Activated naive CD4-positive, alpha-beta T cell treated with anti-CD3 and anti-CD28 coated beads, Interleukin-2, amount 50 U/mL, for 72 hours (primary cell): ENCODE measurements at places on chromosomes 13 and 19.
A peak's percentile ranks its signal among the peaks of the same experiment; 100 is the strongest.

DNA sequence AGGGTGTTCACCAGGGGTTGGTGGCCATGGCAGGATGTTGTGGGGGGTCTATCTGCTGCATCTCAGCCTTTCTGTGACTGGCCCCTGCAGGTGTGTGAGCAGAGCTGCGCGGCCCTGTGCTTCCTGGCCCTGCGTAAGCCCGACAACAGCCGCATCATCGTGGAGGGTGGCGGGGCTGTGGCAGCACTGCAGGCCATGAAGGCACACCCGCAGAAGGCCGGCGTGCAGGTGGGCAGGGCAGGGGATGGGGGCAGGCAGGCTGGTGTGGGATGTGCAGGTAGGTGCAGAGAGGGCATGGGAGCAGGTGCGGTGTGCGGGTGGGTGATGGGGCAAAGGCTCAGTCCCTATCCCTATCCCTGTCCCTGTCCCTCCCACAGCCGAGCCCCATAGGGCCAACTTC is 8.1 kb upstream of the SLC25A42 start:
- DNase-seq, result no peak

- DNase-seq, result no peak
These were observed 41.4 kb downstream of the SLC7A9 start for GRCh38 chr19:32828139-32828538.

DNA sequence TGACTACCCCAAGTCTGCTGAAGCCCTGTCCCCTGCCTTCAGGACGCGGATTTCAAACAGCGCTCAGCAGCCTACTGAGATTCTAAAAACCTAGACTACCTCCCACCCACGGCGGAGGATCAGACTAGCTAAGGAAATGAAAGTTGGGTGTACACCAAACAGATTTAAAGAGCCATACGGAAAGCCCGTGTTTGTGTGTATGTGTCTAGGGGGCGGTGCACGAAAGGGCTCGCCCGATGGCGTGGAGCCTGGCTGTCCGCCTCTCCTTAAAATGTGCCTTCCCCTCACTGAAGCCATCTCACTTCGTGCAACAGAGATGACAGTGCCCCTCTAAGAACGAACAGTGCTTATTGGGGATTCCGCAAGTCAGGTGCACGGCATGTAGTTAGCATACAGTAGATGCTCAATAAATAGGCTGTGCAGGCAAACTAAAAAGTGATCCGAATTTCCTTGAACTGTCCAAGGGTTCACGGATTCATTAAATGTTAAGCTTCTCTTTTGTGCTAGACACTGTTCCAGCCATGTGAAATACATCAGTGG is 639 bp downstream of the LENG1 start:
- DNase-seq, result peak; percentile 41

GRCh38 chr13:30346153-30346788 is 38.9 kb upstream of the KATNAL1 start:
- peak; percentile 50 for DNase-seq

- no peak for DNase-seq
These were observed 424.4 kb downstream of the FGF14 start for GRCh38 chr13:101977475-101977874.

DNA sequence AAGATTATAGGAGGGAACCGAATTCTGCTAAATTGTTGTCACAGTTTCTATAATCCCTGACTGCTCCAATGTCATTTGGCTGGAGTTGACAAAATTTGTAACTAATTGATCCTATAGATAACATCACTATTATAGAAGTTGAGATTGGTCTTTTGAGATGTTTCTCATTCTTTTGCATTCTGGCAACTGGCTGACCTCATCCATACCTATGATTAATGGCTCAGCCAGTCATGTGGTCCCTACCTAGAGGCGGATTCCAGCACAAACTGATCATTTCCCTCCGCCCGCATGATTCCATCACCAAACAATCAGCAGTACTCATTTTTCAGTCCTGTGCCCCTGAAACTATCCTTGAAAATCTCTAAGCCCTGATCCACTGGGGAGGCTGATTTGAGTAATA is 4.2 kb downstream of the PSG2 start:
- no peak for DNase-seq

DNA sequence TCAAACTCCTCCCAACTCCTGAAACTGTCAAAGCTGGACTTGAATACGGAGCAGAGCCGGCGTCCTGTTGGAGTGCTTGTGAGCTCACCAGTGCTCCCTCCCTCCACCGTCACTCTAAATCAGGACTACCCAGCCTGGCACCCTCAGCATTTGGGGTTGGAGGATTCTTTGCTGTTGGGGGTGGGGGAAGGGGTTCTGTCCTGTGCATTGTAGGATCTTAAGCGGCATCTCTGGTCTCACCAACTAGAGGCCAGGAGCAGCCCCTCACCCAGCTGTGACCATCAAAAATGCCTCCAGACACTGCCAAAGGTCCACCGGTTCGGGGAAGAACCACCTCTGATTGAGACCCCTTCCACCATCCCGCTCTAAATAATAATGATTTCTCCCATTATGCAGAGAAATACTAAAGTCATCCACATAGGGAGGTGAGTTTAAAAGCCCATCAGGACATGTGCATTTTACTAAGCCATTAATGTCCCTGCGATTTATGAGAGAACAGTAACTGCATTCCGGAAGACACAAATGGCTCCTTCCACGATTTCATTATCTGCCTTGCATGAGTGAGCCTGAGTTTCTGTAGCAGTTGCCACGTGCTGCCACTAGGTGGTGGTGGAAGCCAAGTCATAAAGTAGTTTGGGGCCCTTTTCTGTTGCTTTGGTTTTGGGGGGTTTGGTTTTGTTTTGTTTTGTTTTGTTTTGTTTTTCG is 16.1 kb upstream of the USP29 start:
- DNase-seq, result peak; percentile 44

DNA sequence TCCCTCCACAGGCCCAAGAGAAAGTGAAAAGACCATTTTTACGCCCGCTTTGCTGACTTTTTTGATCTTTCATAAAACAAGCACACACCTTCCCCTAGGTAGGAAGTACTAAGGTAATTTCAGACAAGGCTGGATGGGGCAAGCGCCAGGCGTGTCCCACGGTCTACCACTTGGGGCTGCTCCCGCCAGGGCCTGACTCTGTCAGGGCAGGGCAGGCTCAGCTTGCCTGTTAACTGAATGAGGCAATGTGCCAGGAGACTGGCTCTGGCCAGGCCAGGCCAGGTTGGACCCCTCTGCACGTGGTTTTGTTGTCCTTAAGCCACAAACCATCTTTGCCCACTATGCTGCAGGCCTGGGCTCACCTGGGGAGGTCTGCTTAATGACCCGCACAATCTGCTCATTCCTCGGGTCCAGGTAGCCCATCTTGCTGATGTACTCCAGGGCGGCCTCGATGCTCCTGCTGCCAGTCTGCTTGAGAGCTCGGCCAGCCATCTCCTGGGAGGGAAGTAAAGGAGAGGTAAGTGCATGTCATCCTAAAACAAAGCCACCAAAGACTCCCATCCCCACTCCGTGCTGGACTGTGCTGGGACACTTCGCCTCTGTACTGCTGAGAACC is 70.4 kb downstream of the LATS2 start:
- no peak for DNase-seq

GRCh38 chr19:6032381-6032780 is 54.4 kb upstream of the RANBP3 start:
- no peak for DNase-seq

DNA sequence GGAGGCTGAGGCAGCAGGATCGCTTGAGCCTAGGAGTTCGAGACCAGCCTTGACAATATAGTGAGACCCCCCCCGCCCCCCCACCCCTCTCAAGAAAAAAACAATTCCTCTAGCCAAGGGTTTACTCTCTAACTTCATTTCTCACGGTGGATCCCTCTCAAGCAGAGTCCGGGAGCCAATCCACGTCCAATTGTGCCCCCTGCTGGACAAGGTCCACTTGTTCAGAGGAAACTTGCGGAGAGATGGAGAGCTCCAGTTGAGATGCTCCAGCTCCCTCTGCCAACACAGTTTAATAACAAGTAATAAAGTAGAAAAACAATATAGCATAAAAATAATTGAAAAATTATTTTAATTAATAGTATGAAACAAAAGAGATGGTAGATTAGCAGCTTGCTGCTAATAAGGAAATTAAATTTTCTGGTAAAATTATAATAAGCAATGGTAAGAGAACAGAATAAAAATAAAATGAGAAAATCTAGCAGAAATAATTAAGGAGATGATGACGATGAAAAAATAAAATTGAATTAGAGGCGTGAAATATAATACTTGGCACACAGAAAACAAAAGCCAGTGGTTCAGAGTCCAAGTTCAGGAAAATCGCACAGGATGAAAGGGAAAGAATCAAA is 14.5 kb upstream of the SIGLEC14 start:
- DNase-seq, result peak; percentile 63

DNA sequence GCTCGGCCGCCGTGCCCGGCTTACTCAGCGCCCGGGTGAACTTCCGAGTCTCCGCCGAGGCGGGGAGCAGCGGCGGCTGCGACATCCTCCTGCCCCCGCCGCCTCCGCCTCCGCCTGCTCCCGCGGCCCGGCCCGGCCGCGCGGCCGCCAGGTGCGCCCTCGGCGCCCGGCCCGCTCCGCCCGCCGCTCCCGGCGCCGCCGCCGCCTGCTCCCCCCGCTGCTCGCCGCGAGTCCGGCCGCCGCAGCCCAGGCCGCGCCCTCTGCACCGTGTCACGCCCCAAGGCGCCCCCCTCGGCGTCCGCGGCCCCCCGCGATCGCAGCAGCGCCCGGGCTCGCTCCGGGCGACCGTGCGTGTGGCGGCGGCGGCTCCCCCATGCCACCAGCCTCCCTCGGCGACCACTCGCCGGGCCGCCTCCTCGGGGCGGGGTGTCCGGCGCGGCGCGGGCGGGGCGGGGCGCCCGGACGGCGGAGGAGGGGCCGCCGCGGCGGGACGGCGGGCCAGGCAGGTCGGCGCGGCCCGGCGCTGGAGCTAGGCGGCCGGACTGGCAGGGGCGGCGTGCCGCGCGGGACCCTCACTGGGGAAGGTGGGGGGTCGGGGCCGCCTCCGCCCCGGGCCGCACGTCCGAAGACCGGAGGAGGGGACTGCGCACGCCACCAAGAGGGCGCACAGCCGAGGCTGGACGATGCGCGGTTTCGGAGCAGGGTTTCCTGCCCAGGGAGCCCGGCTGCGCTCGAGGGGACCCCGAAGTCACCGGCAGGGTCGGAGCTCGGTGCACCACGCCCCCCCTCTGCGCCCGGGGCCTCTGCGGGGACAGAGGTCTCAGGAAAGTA is 108.6 kb upstream of the DOCK9 start:
- peak; percentile 74 for DNase-seq

DNA sequence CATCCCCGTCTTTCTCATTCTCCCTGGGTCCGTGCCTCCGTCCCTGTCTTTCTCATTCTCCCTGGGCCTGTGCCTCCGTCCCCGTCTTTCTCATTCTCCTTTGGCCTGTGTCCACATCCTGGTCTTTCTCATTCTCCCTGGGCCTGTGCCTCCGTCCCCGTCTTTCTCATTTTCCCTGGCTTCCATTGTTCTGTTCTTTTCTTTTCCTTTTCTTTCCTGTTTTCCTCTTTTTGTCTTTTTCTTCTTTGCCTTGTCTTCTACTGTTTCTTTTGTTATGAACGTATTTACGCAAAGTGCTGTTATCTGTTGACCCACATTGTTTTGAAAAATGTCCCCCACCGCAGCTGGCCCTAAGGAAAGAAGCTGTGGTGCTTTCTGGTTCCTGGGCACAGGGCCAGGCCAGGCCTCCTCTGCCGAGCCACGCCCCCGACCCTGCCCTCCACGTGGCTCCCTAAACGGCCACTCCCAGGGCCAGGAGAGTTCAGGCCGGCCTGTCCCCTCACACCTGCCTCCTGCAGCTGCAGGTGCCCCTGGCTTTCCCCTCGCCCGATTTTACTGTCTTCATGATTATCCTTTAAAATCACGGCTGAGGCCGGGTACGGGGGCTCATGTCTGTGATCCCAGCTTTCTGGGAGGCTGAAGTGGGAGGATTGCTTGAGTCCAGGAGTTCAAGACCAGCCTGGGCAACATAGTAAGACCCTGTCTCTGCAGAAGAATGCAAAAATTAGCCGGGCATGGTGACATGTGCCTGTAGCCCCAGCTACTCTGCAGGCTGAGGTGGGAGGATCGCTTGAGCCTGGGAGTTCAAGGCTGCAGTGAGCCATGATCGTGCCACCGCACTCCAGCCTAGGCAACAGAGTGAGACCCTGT is 14.0 kb upstream of the TMPRSS9 start:
- no peak for DNase-seq

GRCh38 chr13:30639671-30640070 is 22.0 kb downstream of the USPL1 start:
- DNase-seq, result no peak

DNA sequence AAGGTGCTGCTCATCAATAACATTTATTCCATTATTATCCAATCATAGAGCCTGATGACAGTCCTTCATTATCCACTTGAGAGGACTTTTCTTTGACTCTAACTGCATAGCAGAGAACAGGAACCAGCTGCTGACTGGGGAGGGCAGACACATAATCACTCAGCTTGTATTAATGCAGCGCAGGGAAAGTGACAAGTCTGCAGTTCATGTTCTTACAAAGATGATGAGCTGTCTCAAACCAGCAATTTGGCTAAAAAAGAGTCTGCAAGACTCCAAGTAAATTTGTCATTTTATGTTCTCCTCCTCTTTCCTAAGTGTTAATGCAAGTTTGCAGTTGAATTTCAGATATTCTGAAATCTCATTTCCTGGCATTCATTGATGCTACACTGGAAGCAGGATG is 40.0 kb upstream of the CBY2 start:
- no peak for DNase-seq

- DNase-seq, result no peak
These were observed 56.4 kb upstream of the MRI1 start for GRCh38 chr19:13707915-13708314.

- DNase-seq, result no peak
These were observed 78.8 kb downstream of the MZT1 start for GRCh38 chr13:72648513-72649065.

GRCh38 chr13:20669162-20669561 is 34.3 kb upstream of the IL17D start:
- no peak for DNase-seq

DNA sequence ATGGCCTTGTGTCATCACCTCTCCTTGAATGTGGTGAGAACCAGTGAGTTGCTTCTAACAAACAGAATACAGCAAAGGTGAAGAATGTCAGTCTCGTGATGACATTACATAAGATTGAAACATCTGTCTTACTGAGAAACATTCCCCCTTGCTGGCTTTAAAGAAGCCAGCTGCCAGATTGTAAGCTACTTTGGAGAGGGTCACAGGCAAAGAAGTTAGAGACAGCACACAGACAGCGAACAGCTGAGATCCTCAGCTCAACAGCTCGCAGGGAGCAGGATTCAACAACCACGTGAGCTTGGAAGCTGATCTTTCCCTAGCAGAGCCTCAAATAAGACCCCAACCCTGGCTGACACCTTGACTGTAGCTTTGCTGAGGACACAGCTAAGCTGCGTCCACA is 367.9 kb downstream of the LIG4 start:
- no peak for DNase-seq

GRCh38 chr13:23466144-23467002 is 32.9 kb upstream of the SACS start:
- peak; percentile 60 for DNase-seq

DNA sequence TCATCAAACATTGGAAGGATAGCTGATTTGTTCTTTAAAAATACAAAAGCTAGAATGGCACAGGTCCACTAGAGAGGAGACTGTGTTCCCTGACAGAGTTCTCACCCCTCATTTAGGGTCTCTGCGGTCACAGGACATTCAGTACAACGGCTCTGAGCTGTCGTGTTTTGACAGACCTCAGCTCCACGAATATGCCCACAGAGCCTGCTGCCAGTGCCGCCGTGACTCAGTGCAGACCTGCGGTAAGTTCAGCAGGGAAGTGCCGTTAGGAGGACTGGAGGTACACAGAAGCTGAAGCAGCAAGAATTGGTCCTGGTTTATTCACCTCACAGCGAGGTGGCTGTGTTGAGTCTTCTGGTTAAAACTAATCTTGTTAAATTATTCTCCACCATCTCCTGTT is 90.0 kb downstream of the TNFRSF19 start:
- no peak for DNase-seq
